ENCODE measurements at places on chromosomes 5 and 9.

DNA sequence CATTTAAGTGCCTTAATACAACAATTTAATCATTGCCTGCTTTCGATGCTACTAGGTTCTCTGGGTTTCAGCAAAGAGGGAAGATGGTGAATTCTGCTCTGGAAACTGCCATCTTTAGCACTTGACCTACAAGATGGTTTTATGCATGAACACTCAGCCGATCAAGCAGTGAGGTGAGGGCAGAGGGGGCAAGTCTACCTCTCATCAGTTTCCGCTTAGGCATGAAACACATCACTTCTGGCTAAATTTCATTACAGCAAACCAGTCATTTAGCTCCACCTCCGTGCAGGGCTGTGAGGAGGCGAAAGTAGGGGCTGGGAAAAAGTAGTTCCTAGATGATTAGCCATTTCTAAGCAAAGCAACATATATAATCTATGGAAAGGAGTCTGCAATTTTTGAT, 1018.0 kb downstream of the CDH18 start:
- no peak for DNase-seq

DNA sequence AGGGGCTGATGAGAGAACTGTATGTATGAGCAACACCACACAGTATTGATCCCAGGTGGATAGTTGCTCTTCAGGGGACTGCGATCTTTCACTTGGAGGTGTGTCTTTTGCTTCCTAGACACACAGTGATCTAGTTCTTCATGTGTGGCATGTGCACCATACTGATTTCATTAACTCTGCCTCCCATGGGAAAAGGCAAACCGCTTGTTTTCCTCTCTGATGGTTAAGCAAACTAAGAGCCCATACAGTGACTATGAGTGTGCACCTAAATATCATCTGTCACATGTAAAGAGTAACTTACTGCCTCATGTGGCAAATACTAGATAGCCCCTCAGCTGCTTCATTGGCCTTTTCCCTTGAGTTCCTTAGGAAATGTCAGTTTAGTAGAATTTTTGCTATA, 147.3 kb downstream of the TLE4 start:
- no peak for DNase-seq

DNA sequence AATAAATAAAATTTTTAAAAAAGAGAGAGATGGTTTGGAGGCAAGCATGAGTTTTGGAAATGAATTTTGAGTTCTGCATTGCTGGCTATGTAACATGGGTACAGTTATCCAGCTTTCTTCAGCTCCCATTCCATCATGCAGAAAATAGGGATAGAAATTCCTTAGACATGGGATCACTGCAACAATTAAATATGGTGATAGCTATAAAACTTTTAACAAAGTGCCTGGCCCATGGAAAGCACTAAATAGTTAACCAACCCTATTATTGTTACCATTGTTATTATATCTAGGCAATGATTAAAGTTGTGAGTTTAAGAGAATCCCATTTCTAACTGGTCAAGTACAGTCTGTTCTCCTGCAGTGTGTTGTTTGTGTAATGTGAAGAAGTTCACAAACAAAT, 115.4 kb upstream of the GAS1 start:
- DNase-seq = no peak

GRCh38 chr9:2809692-2810419, 34.0 kb downstream of the PUM3 start:
- no peak for DNase-seq

DNA sequence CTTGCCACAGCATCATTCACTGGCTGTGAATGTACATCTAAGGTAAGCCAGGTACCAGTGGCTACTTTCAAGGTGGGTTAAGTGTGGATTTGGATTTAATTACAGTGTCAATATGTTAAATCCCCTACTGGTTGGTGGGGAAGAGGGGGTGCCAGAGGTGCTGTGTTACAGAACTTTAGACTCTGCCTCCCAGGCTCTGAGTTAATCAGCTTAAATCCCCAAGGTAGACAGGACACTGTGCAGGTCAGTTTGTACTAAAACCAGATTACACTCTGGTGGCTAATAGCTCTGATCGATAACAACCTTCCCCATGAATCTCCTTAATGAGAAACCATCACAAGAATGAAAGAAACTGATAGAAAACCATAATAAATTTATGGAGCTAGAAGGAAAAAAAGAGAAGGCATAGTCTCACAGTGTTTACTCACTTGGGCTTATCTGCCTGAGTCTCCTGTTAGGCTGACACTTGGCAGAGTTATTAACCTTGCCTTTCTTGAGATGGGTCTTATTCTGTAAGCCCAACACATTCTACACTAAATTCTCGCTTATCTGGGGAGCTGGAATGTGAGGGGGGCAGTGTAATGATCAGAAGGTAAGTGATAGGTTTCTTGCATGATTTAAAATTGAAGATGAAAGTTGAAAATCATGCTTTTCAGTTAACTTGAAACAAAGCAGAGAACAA, 106.8 kb downstream of the LMNB1 start:
- DNase-seq = no peak

- no peak for DNase-seq
Measured at GRCh38 chr9:108186642-108187395, 669.0 kb downstream of the ACTL7B start.

Measured in HT-29 (cell line).